ENCODE measurements at places on chromosomes 2 and 18.

DNA sequence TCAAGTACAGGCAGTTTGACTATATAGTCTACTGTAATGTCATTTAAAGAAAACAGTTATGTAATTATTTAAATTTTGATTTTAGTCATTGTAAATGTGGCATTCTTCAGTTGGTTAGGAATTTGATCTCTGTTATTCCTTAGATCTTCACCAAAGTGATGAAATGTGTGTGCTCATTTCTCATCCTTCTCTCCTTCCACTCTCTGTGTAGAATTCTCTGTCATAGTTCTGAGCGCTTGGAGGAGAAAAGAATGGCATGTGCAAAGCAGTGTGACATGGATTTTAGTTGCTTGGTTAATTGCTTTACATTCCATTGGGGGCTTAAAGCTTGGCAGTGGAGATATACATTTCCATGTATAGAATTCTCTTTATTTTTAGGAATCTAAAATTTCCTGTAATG, 14.8 kb downstream of the PIK3C3 start:
- DNase-seq: no peak

DNA sequence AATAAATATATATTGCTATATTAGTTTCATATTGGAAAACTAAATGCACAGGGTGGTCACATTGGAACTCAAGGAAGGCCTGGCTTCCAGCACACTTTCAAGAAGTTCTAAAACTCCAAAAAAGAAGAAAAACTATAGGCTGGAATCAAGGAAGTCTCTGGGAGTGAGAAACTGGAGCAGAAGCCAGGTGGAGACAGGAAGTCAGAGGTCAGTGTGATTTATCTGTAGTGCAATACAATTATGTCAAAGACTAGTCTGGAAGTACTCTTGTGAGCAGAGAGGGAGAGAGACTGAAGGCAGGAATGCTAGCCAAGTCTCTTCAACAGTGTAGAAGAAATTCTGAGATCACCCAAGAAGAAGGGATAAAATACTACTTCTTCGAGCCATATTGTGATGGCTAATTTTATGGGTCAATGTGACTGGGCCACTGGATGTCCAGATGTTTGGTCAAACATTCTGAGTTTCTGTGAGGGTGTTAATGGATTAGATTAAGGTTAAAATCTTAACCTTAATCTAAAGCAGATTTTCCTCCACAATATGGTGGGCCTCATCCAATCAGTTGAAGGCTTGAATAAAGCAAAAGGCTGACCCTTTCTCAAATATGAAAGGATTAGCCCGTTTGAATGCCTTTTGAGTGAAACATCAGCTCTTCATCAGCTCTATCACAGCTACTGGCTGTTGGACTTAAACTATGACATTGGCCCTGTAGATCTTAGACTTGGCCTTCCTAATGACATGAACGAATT, 208.0 kb downstream of the TDRD15 start:
- no peak for DNase-seq

- DNase-seq: no peak
Observed at GRCh38 chr2:224520064-224520463, 65.1 kb downstream of the CUL3 start.

DNA sequence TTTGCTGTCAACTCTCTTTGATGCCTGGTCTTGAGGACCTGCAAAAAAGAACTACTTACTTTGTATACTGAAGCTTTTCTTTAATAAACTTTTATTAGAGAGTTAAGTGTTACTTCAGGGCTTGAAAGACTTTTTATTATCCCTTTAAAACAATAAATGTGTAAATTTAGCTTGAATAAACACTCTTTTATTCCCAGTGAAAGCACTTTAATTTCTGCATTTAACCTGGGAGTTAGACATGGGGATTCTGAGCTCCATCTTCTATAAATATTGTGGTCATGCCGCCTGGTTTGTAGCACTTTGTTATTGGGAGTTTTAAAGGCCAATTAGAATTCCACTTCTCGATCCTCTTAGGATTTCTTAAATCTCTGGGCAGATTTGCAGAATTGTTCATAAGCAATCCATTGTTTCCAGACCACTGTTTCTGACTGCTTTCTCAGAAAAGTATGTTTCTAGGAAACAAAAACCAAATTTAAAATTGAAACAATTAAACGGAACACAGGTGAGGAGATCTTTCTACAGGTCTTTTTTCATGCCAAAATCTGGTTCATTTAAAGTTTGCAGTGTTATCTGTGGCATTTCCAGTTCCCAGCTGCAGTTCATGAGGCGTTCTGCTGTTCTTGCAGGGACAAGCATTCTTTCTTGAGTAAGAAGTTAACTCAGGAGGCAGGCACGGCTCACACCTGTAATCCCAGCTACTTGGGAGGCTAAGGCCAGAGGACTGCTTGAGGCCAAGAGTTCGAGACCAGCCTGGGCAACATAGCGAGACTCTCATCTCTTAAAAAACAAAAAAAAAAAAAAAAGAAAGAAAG, 18.1 kb upstream of the E2F6 start:
- no peak for DNase-seq

DNA sequence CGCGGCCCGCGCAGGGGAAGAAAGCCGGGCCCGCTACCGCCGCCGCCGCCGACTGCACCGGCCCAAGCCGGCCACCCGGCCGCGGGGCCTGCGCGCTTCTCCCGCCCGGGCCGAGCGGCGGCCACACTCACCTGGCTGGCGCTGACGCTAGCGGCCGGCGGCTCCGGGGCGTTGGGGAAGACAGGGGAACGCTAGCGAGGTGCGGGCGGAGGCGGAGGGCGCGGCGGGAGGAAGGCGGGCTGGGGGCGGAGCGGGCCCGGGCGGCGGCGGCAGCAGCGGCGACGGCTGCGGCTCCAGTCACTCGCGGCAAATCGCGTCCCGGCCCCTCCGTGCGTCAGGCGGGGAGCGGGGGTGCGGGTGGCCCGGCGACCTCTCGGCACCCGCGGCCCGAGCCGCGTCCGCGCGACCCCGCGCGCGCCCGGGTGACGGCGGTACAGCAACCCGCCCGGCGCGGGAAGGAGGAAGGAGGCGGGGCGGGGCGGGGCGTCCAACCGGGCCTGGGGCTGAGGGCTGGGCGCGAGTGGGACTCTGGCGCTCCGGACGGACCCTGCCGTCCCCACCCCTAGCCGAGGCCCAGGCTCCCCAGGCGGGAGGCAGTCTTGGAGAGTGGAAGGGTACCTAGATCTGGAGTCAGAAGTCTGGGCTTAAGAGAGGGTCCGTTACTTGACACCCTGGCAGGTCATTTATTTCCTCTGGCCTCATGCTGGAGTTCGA, at the start of gene SESTD1:
Gene SESTD1 (minus strand): TSS at position 465 of the 714 bp plus-strand sequence. CDS start 72,991 bp downstream, outside the sequence.
- DNase-seq: peak; percentile 16

GRCh38 chr2:61995065-61995464, 89.6 kb downstream of the COMMD1 start:
- no peak for DNase-seq

GRCh38 chr2:219675221-219675620, 47.8 kb downstream of the SLC4A3 start:
- DNase-seq: no peak

DNA sequence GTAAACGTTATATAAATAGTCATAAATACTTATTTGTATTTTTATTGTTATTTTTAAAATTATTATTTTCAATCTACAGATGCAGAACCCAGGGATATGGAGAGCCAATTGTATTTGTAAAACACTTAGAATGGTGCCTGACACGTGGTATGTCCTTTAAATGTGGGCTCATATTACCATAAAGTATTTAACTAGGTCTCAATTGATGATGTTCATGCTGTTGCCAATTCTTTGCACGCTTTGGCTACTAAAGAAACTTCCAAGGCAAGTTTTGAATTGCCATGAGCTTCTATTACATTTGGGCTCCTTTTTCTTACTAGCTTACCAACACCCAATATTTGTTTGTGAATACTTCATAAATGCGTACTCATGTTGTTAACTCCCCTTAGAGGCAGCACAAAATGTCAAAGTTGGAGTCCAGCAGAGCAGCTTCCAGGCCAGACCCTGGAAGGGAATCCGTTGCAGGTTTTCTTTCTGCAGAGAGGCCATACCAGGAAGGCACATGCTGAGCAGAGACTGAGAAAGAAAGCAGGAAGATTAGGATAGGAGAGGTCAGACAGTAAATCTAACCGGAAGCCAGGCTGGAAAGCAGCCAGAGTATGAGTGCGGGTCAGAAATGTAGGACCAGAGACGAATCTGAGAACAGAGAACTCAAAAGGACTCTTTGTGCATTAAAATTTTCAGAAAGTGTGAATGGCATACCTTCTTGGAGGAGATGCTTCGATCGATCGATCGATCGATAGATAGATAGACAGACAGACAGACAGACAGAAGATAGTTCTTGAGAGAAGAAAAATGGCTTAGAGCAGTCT, 4.2 kb upstream of the NOSTRIN start:
- DNase-seq: no peak

DNA sequence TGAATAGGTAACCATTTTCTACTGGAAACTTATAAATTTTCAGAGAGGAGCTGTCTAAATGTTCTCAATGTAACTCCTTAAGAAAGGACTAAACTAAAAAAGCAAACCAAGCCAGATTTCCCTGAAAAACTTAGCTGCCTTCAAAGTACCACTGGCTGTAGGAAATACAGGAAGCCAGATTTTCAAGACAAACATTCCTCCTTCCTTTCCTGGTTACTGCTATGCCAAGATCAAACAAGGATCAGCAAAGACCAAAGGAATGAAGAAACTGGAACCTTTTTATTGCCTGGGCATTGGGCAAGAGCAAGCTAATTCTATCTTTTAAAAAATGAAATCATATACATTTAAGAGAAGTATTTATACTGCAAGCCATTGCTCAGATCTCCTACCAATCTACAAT, 212.7 kb downstream of the DYM start:
- no peak for DNase-seq

GRCh38 chr18:22113144-22113844, 56.1 kb upstream of the GATA6 start:
- DNase-seq: no peak

Measured in stimulated activated CD8-positive, alpha-beta memory T cell treated with anti-CD3 and anti-CD28 coated beads, Interleukin-2, amount 100 ng/mL, for 1 hour (primary cell).